Activated T-cell treated with anti-CD3 and anti-CD28 coated beads, Interleukin-2, amount 50 U/mL, for 48 hours (primary cell): ENCODE measurements at places on chromosomes 2 and 18.

- no peak for DNase-seq
These were observed 36.4 kb upstream of the TBR1 start for GRCh38 chr2:161379740-161380139.

GRCh38 chr2:208939852-208940251, 484.0 kb upstream of the MAP2 start:
- no peak for DNase-seq

DNA sequence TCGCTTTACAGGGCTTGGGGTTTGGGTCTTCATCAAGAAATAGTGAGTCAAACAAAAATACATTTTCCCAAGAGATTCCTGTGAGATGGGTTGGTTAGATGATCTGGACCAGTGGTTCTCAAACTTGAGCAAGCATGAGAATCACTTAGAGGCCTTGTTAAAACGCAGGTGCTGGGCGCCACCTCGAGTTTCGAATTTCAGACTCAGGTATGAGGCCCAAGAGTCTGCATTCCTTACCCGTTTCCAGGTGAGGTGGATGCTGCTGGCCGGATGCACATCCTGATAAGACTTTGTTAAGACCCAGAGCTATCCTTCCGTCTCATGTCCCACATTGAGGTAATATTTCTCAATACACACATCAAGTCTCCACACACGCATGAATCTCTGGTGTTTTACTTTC, 707.8 kb upstream of the SALL3 start:
- DNase-seq, result no peak

DNA sequence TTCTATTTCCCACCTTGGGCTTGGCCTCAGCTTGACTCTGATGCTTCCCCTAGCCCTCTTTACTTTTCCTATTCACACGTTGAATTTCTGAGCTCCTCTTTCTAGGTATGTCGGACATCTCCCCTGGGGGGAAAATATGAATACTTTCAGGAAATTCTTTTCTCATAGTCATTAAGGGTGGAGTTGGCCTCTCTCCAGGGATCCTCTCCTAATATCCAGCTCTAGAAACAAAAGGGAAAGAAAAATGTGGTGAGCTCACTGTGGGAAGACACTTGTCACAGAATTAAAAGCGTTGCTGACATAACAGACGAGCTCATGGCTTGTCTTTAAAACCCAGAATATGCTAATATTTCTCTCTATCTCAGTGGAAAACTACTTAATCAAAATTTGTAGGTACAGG, 132.7 kb upstream of the MEX3C start:
- no peak for DNase-seq
